ENCODE measurements at places on chromosomes 2 and 18.

DNA sequence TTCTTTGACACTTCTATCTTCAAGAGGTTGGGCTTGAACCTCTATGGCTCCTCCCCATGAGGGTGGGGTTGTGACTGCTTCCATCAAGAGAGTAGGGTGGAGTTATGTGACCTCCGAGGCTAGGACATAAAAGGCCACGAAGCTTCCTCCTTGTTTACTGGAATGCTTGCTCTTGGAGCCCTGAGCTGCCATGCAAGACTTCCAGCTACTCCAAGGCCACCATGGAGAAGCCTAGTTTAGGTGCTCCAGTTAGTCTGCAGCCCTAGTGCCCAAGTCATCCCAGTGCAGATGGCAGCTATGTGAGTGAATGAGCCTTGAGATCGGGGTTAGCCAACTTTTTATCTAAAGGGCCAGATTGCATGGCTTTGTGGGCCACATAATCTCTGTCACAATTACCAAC, 2.4 kb upstream of the MERTK start:
- DNase-seq: no peak

DNA sequence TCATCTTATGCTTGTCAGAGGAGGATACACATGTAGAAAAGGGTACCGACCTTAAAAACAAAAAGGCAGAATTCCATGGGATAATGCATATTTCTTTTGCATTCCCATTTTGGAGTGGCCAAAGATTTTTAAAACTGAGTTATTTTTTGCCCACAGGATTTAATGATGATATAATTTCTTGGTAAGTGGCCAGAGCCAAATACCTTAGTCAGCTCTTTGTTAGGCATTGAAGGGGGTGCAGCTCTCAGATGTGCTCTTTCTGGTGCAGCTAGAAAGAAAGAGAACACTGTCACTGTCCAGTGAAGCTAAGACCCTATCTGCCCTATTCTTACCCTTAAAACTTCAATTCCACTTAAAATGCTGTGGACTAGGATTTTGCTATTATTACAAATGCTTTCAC, 10.8 kb downstream of the COQ10B start:
- DNase-seq: no peak

DNA sequence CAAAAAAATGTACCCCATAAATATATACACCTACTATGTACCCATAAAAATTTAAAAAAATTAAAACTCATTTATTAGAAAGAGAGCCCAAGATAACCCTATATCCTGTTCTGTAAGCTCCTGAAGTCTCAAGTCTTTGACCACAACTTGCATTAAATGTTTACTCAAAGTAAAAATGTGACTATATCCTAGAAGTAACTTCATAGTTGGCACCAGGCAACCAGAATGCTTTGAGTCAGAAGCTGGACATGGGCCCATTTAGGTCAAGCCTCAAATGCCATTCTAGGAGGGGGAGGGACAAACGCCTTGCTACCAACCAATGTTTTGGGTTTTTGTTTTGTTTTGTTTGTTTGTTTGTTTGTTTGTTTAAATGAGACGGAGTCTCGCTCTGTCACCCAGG, 9.3 kb upstream of the TBC1D8 start:
- DNase-seq: no peak

GRCh38 chr2:221461901-221462300, 110.2 kb downstream of the EPHA4 start:
- no peak for DNase-seq

GRCh38 chr2:69720404-69720803, 21.5 kb upstream of the ANXA4 start:
- no peak for DNase-seq

GRCh38 chr18:56919190-56919589, 227.7 kb upstream of the BOD1L2 start:
- DNase-seq: no peak

DNA sequence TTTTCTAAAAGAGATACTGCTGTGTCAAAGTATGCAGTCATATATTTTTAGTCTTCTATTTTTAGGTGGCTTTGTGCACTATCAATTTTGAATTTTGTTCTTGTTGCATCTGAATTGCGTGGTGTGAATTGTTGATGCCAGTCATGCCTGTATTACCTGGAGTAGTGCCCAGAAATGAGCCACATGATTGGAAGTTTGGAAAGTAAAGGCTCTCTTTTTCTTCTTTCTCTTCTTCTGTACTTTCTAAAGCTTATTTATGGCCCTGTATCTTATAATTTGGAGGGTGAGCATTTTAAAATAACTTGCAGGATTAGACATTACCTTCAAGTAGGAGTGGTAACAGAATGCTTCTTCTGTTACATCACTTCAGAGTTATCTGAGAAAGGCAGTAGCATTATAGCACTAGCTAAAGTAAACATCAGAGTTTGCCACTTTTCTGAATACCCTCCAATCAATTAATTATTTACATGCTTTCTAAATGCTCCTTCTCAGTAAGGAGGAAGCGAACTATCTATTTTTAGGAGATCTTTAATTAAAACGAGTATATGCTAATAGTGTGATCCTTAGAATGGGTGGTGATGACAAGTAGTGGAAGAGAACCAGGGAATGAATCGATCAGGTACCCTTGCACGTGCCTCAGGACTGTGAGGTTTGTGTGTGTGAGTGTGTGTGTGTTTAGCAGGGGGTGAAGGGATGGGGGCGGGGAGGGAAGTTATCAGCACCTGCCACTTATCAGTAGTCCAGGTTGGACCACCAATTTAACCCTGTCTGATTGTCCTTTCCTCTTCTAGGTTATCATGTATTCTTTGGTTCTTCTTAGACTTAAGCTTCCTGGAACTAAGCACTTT, 112.5 kb downstream of the MAP3K20 start:
- no peak for DNase-seq

- DNase-seq: no peak
Observed at GRCh38 chr2:98180456-98180855, 93.5 kb downstream of the VWA3B start.

GRCh38 chr2:88184762-88185161, 14.6 kb downstream of the THNSL2 start:
- no peak for DNase-seq

DNA sequence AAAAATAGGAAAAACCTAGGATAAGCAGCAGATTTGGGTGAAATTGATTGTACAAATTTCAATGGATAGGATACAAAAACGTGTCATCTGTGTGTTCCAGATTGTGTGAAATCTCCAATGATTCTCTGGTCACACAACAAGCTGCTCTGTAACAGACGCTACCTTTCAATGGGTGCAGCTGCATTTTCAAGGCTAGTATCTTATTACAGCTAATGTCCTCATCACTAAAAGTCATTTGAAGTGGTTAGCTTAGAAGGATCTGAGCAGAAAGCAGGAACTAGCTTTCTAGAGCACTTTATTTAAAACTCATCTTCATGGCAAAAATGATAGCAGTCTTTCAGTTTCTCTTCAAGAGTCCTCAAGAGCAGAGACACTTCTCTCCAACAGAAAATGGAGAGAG, 364.6 kb downstream of the LRP1B start:
- no peak for DNase-seq

DNA sequence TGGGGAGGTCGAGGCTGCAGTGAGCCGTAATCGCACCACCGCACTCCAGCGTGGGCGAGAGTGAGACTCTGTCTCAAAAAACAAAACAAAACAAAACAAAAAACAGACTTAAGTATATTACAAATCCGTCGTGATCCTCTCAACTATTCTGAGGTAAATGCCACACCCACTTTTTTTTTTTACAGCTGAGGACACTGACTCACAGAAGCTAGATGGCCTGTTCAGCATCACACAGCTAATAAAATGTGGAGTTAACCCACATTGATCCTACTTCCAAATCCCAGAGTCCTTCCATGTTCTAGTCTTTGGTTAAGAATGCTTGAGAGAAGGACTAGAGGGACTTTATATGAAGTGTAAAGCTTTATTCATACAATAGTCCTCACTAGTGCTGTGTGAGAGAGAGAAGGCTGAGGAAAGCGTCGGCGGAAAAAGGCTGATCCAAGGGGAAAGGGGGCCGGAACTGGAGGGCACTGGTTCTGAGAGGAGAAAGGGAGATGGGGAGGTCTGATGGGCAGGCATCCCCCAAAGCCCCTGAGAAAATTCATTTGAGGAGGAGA, 627 bp downstream of the RNF25 start:
- no peak for DNase-seq

GRCh38 chr2:11701751-11702301, 31.8 kb upstream of the NTSR2 start:
- DNase-seq: peak; percentile 8

DNA sequence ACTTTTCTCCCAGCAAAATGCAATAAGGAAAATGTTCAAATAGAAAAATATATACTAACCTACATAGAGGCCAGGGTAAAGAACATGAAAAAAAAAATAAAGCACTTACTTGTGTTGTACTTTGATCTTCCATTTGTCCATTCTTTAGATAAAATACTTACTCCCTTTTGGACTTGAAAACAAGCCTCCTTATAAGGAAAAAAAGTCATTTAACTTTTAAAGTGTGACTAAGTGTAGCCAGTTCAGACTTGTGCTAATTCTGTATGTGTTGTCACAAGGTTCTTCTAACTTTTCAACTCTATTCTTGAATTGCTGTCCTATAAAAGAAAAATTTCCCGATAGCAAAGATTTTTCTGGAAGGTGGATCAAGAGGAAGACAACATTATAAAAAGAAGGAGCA, 23.2 kb downstream of the SLC40A1 start:
- DNase-seq: no peak

GRCh38 chr2:123770996-123771720, 253.9 kb upstream of the CNTNAP5 start:
- DNase-seq: no peak

DNA sequence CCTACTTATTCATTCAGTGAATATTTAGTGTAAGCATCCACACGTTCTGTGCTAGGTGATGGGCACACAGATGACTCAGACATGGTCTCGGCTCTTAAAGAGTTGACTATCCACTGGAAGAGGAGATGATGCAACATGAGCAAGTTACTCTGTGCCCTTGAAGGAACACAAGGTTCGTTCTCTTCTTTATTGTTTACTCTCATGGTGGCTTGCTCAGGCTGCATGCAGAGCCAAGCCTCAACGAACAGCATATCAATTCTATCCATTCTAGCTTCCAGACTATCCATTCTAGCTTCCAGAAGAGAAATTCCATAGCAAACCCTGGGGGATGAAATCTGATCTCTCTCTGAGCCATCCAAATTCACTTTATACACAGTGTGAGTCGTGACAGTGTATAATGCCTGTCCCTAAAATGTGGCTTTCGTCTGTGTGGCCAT, 68.1 kb upstream of the CTAGE1 start:
- no peak for DNase-seq

GRCh38 chr2:28600181-28600580, 104.3 kb downstream of the PLB1 start:
- DNase-seq: no peak

GRCh38 chr2:32450851-32451250, 94.0 kb downstream of the BIRC6 start:
- DNase-seq: no peak

DNA sequence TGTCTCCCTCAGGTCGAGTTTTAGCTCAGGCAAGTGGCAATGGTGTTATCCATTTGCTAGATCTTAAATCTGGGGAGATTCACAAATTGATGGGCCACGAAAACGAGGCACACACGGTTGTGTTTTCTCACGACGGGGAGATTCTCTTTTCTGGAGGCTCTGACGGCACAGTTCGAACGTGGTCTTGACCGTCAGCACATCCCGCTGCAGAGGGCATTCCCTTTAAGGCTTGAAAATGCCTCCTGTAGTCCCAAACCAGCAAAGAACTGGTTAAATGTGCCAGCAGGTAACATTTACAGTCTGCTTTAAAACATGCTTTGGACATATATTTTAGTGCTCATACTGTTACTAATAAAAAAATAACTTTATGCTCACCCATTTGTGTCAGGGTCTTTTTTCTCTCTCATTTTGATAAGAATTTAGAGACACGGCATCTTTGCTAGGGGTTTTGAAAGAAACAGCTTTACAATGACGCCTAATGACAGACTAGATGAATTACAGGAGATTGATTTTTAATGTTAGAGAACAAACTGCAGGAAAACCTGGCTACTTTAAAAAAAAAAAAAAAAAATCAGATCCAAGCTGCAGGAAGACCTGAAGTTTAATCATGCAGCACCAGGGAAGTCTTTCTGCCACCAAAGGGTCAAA, 602 bp upstream of the VWC2L start:
- no peak for DNase-seq

- DNase-seq: no peak
Observed at GRCh38 chr18:68763083-68763482, 34.8 kb upstream of the CCDC102B start.

DNA sequence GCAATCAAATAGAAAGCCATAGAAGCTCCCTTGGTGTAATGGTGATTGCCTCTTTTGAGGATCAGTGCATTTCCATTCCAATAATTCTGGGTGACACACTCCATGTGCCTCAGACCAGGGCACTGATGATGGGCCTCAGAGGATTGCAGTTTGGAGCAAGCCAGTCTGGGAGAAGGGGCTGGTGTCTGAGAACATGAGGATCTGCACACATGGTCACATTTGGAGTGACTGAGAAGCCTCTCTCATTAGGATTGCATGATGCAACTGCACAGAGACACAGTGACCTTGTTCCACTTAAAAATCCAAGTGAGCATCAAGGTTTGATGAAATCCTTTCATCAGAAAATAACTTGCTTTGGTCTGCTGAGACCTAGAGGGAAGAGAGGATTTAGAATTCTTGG, 216.4 kb downstream of the ANKRD30B start:
- no peak for DNase-seq

DNA sequence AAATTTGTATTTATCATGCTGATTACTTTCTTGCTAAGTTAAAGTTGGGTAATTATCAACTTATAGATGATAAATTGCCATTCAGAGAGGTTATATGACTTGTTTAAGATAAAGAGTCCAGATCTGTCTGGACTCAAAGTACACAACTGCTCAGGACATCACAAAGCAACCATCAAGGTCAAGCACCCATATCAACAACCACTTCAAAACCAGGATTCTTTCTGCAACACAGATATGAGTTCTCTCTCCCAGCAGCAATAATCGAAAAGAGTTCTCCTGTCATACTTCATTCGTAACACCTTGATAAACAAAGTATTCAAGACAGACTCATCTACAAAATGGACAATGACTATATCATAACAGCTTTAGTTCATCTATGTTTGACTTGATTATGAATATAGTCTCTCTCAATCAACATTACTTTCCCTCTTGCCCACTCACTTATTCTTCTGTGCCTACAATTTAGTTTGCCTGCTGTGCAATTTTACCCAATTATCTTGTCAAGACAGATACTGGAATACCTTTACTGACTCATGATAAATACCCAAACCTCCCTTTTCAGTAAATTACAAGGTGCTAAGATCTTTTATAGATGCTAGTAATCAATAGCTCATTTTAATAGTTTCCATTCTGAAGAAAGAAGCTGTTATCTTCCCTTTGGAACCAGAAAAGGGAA, 281.8 kb downstream of the NBAS start:
- no peak for DNase-seq

GRCh38 chr2:170354388-170354787, 176.4 kb downstream of the MYO3B start:
- DNase-seq: no peak

- DNase-seq: no peak
Observed at GRCh38 chr2:144470334-144470733, 49.6 kb downstream of the ZEB2 start.

- DNase-seq: no peak
Observed at GRCh38 chr2:198324071-198324470, 519.7 kb downstream of the PLCL1 start.

GRCh38 chr2:175097297-175097696, 70.7 kb downstream of the ATF2 start:
- no peak for DNase-seq
